Stimulated activated CD4-positive, alpha-beta T cell treated with anti-CD3 and anti-CD28 coated beads, Interleukin-4, amount 100 ng/mL, for 48 hours (primary cell): ENCODE measurements at places on chromosomes 1 and 21.

- DNase-seq, result no peak
These were observed 6.0 kb downstream of the LSS start for GRCh38 chr21:46222436-46223116.

DNA sequence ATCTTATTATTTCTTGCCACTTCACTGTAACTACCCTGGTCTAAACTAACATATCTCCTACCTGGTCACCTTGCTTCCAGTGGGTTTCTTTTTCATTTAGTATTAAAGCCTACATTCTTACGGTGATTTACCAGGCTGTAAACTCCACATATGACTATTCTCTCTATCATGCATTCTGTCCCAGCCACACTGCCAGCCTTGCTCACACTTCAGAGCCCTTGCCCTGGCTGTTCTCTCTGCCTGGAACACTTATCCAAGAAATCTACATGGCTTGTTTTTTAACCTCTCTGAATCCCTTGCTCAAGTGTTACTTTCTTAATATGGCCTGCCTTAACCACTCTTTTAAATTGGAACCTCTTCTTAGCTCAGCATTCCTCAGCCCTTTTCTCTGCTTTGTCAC, 212.7 kb downstream of the GPR52 start:
- no peak for DNase-seq

DNA sequence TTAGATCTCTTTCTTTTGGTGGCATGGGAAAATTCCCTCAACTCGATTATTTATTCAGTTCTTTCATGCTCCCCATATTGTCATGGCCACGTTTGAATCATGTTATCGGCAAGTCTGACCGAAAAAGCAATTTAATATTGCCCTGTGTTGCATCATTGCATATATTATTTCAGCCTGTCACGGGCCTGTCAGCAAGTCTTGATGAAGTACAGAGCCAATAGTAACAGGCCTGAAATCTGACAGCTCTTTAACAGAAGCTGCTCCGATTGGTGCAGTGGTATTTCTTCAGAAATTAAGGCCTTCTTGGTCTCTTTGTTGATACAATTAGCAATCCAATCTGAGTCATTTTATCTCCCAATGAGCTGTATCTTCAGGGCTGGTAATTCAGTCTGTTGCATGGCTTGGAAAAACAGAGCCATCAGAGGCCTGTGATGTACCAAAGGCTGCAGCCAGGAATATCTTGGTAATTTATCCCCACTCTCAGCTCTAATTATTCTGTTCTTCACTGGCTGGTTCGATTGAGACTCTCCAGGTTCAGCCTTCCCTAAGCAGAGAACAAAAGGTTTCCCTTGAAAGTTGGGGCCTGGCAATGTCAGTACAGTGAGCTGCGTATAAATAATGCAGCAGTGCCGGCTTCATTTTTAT, 149.5 kb downstream of the FGGY start:
- DNase-seq, result no peak

- no peak for DNase-seq
These were observed 17.8 kb downstream of the AMPD2 start for GRCh38 chr1:109637446-109637845.

DNA sequence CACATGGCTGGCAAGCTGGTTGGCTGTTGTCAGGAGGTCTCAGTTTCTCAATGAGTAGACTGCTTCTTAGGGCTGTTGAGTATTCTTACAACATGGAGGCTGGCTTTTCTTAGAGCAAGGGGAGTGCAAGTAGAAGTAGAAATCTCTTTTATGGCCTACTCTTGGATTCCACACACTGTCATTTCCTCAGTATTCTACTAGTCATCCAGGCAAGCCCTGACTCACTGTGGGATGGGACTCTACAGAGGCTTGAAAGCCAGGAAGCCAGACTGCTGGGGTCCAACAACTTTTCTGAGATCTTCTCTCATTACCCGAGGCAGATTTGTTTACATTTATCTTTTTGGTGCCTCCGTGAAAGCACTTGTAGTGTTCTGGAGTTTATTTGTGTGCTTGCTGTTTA, 196.2 kb upstream of the APP start:
- DNase-seq, result no peak

GRCh38 chr1:55064861-55065263, 25.5 kb downstream of the PCSK9 start:
- no peak for DNase-seq

DNA sequence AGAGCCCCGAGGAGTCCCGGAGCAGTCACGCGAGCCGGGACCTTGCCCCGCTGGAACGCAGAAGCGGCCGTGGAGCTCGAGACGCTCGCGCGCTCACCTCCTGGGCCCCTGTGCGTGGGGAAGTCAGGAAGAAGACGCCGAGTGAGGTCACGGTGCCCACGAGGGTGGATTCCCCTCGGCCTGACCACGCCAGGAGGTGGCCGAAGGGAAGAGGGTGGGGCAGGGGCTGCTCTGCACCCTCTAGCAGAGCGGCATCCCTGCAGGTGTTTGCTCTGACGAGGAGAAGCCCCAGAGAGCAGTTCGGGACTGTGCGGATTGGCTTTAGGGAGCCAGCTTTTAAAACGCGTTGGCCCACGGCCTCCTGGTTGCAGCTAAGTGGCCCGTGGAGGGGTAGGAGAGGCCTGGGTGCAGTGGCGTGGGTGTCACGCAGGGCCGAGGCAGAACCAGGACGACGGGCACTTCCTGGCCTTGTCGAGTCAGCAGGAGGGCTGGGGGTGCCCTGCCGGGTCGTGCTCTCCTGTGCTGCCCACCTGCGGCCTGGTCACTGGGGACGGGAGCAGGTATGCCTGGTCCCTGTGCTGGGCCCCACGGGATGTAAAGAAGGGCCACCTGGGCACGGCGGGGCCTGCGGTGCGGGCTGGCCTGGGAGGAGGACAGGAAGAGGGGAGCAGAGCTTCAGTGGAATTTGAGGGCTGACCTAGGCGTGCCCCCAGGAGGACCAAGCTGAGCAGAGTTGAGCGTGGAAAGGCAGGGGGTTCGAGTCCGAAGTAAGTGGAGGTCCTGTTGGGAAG, 1.0 kb downstream of the PDXK start:
- DNase-seq, result no peak

DNA sequence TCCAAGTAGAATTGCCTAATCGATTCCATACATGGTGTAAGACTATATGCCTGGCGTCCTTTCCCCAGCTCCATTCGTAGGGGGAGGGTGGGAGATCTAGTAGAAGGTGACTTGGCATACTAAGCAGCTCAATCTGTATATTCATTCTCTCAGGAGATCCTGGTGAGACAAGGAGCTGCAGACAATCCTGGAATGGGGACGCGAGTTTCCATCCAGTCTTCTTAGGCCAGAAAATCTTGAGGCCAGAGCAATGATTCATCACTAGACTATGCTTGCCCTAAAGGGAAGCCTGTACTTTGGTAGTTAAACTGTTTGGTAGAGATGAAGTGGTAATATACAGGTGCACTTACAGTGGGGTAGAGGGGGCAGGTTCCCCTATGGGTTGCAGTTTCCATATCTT, 468.7 kb downstream of the ADGRL2 start:
- no peak for DNase-seq

DNA sequence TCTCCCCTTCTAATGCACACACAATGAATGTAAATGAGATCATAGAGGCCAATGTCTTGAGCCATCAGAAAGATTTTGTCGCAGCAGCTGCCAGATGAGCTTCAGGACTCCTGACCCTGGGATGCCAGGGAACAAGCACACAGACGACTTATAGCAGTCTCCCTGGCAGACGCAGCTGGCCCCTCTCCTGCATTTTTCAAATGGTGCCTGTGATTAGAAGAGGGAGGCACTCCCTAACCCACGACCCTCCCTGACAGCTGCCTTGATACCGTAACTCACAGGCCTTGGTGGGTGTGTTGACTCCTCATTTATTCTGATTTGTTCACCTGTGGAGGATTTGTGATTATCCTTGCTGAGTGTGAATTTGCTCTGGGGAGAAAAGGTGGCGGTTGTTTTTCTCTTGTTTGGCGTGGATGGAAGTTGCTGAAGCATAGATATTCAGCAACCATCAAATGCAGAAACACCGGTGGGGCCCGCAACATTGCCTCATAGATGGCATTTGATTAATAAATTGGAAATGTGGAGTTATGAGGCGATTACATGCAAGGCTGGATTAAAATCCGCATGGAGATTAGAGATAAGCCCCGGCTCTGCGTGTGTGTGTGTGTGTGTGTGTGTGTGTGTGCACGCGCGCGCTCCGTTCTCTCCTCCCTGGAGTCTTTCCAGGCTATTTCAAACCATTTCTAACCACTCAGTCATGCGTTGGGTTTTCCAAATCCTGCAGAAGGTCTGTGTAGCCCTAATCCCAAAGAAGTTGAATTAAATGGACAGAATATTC, 2.1 kb upstream of the RD3 start:
- DNase-seq, result no peak

GRCh38 chr1:230103306-230104173, 36.5 kb downstream of the GALNT2 start:
- no peak for DNase-seq

DNA sequence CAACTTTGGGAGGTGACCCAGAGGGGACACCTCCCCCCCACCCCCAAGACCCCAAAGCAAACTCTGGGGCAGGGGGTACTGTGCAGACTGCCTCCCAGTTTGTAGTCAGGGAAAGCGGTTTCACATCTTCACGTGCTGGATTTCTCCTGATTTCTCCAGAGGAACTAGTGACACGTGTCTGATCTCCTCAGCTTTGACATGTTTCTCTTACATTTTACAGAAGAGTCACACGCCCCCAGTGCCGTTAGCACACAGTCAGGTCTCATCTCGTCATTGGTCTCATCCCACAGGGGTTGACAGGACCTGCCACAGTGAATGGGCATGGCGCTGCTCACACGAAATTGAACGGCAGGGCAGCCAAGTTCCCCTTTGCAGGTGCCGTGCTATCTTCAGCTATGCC, 11.8 kb downstream of the PDPN start:
- DNase-seq, result no peak

GRCh38 chr1:162939035-162939434, 78.1 kb upstream of the CCDC190 start:
- no peak for DNase-seq

DNA sequence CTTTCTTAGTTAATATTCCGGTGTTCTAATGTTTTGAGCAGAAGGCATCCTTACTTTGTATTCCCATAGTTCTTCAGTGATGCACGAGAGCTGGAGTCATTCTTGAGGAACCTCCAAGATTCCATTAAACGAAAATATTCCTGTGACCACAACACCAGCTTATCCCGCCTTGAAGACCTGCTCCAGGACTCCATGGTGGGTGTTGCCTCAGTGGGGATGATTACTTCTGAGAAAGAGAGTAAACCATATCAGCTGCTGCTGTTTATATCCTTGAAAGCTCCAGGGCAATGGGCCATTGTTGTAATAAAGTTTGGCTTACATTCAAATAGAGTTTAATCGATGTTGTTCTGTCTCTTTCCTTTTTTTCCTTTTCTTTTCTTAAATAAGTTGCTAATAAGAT, 93.1 kb downstream of the MACF1 start:
- DNase-seq, result no peak

DNA sequence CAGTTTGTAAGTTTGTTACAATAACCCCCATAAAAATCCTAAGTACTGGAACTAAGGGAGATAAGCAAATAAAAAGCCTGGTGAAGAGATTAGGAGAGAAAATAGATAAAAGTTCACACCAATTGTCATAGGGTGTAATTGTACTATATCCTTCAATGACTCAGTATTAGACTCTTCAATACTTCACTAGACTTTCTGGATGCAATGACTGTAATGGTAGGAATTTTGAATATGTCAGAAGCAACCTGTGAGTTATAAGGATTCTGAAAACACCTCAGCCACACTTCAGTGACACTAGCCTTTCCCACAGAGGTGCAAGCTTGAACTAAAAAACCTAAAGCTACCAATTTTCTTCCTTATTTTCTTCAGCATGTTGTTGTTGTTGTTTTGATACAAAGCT, 147.9 kb downstream of the PTGER3 start:
- no peak for DNase-seq

DNA sequence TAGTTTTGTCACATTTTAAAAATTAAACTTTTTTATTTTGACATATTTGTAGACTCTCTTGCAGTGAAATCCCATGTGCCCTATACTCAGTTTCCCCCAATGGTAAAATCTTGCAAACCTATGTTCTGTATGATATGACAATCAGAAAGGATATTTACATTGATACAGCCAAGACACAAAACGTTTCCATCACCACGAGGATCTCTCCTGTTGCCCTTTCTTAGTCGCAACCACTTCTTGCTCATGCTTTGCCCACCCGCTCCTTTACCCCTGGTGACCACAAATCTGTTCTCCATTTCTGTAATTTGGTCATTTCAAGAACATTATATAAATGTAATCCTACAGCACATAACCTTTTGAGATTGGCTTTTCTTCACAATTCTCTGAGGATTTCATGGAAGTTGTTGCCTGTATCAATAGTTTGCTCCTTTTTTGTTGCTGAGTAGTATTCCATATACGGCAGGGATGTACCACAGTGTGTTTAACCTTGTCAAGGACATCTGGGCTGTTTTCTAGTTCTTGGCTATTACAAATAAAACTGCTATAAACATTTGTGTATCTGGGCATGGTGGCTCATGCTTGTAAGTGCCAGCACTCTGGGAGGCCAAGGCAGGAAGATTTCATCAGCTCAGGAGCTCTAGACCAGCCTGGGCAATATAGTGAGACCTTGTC, 14.0 kb upstream of the BATF3 start:
- no peak for DNase-seq
